Activated CD4-positive, alpha-beta T cell treated with anti-CD3 and anti-CD28 coated beads for 36 hours (primary cell): ENCODE measurements at places on chromosomes 16 and 17. TPM values are rescaled to one million over a fixed set of nuclear protein-coding genes. Genes with fewer than 3 reads are reported as not detected.

The MYOCD gene
- total RNA-seq = not detected

The CDRT15 gene
- not detected for total RNA-seq

The GLIS2 gene
- total RNA-seq = 0.27 TPM

The NEURL4 gene
- 22.5 TPM for total RNA-seq

The HSD11B2 gene
- total RNA-seq = 2.0 TPM

The SMIM22 gene
- total RNA-seq = not detected

The TBC1D3D gene
- 6.4 TPM for total RNA-seq

The PRAC2 gene
- not detected for total RNA-seq

The SSTR5 gene
- total RNA-seq = not detected

The LITAFD gene
- not detected for total RNA-seq

The NDRG4 gene
- 7.2 TPM for total RNA-seq

The DERL2 gene
- 54.9 TPM for total RNA-seq

The GRAPL gene
- total RNA-seq = 4.0 TPM

The CTRB1 gene
- total RNA-seq = not detected

The MT4 gene
- total RNA-seq = not detected

The ITGB4 gene
- total RNA-seq = 1.5 TPM

The CLEC18C gene
- not detected for total RNA-seq

The MT1E gene
- total RNA-seq = 61.1 TPM

The KCNH4 gene
- total RNA-seq = 0.43 TPM

The PRKAR1A gene
- total RNA-seq = 165 TPM

The PRSS8 gene
- total RNA-seq = not detected

The ITPRIPL2 gene
- 2.4 TPM for total RNA-seq

The ABCA5 gene
- 14.4 TPM for total RNA-seq

The TEKT3 gene
- not detected for total RNA-seq

The TTLL6 gene
- not detected for total RNA-seq

The BRIP1 gene
- total RNA-seq = 15.4 TPM

The DNAH3 gene
- total RNA-seq = not detected

The NTN3 gene
- total RNA-seq = not detected

The PMP22 gene
- not detected for total RNA-seq

The TAC4 gene
- total RNA-seq = not detected

The CRAMP1 gene
- 15.0 TPM for total RNA-seq

The B4GALNT2 gene
- not detected for total RNA-seq

The SOCS1 gene
- 100.0 TPM for total RNA-seq

The ZNF768 gene
- 11.1 TPM for total RNA-seq

The SCGB1C2 gene
- not detected for total RNA-seq

The SEPTIN1 gene
- 159 TPM for total RNA-seq

The LCAT gene
- 9.9 TPM for total RNA-seq

The CMTM2 gene
- total RNA-seq = 0.51 TPM
